ENCODE measurements at places on chromosomes 12 and 14. TPM values are rescaled to one million over a fixed set of nuclear protein-coding genes. Genes with fewer than 3 reads are reported as not detected.

The PTPRR gene
- not detected for total RNA-seq

The RASSF9 gene
- not detected for total RNA-seq

The ZBTB42 gene
- total RNA-seq, result 3.0 TPM

The GDF3 gene
- total RNA-seq, result not detected

The LMBR1L gene
- 80.0 TPM for total RNA-seq

The CIT gene
- 52.1 TPM for total RNA-seq

The TEX52 gene
- 0.28 TPM for total RNA-seq

The LALBA gene
- total RNA-seq, result not detected

The NDRG2 gene
- 4.0 TPM for total RNA-seq
